Stimulated activated CD8-positive, alpha-beta memory T cell treated with anti-CD3 and anti-CD28 coated beads, Interleukin-12 subunit alpha, Interleukin-12 subunit beta, amount 100 ng/mL, for 1 hour (primary cell): ENCODE measurements at places on chromosomes 3 and 15.

DNA sequence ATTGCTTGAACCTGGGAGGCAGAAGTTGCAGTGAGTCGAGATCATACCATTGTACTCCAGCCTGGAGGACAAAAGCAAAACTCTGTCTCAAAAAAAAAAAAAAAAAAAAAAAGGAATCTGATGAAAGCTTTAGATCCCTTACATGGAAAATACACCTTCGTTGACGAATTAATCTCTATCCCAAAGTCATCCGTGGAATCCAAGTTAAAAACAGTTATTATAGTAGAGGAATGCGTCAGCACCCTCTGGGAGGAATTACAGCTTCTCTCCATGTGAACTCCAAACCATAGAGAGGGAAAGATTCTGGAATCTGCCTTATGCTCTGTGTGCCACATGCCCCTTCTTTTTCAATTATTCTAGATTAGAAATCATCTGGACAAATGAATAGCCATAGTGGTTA is 192.3 kb upstream of the C2CD4B start:
- DNase-seq: no peak

DNA sequence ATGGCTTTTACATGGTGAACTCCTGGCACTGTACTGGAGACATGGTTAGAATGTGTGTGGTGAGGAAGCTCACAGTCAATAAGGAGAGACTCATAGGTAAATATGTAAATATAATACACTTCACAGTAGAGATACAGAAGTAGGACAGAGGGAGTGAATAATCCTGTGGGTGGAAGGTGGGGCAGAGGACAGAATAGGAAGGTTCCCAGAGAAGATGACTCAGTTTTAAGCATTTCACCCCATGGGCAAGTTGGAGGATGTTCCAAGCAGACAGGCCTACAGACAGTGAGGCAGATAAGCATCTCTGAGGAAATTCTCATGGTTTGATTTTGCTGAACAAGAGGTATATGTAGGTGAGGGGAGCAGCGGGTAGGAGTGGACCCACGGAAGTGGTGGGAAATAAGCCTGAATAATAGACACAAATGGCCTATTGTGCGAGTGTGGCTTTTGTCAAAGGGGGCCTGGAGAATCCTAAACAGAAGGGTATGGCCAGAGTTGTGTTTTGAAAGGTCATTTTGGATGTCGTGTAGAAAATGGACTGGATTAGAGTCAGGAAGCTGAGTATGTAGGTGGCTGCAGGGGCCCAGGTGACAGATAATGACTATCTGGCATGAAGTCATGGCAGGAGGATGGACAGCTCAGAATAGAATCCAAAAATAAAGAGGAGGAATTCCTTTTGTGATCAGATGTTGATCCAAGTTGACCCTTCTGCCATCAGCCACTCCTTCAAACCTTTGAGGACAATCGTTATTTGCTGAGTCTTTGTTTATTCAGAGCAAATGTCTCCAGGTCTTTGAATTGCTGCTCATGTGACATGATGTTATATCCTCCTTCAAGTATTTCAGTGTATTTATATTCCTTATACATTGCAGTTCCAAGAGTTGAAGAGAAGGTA is 97.3 kb upstream of the THRB start:
- DNase-seq: no peak

GRCh38 chr15:66232267-66232625 is 21.3 kb downstream of the MEGF11 start:
- no peak for DNase-seq

- DNase-seq: no peak
These were observed 198.1 kb downstream of the MBNL1 start for GRCh38 chr3:152466784-152467183.

DNA sequence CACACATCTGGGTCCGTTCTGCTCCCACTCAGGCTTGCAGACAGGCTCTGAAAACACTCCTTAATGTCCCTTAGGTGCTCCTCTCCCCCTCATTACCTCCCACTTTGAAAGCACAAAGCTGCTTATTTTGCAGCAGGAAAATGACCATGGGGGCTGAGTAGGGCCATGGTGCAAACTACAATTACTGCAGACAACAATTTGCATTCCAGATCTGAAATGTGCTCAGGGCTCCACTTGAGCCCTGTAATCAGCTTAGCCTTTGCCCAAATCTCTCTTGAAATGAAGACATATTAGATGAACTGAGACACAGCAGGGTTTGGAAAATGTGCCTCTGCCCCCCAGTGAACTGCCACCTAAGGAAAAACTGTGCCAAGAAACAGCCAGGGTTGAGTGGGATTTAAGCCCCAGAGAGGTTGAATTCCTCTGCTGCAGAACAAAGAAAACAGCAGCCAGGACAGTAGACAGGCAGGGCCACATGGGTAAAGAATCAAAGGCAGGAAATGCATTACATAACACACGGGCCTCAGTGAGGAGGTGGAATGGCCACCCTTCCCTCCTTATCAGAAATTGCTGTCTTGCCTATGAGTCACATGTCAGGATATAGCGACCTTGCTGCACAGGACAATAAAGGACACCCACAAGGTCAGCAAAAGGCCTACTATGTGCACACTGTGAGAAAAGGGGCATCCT is 126.8 kb upstream of the ARHGEF3 start:
- no peak for DNase-seq
